ENCODE measurements at places on chromosomes 3 and 15.

GRCh38 chr3:98014268-98014585 is 20.9 kb downstream of the GABRR3 start:
- no peak for DNase-seq

DNA sequence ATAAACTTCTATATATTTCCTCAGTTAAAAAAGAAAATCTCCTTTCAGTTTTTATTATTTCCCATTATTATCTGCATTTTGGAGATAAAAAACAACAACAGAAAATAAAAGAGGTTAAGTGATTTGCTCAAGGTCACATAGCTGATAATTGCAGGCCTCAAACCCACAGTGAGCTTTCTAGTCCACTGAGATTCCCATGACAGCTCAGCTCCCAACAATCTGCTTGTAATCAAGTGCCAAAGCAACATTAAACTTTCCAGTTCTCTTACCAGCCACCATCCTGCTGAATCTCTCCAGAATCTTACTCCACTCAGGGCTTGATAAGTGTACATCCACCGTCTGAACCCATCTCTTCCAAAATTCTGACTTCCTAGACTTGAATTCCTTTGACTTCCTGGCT is 318.2 kb upstream of the SEMA6D start:
- no peak for DNase-seq

- DNase-seq, result no peak
These were observed 34.9 kb downstream of the VIPR1 start for GRCh38 chr3:42537350-42537749.

DNA sequence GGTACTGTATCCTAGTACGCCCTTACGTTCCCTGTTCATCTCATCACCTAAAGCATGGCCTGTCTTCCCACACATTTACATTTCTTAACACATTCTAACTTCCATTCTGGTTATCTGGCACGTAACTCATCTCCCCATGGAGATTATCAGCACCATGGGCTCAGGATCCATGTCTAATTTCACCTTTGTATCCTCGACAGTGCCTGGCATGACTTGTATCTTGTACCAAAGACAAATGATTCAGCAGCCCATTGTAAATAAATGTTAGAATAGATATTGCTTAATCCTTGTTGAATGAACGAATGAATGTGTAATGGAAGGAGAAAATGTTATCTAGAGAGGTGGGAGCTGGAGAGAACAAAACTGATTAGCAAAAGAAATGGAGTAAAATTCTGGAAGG is 69.7 kb upstream of the TPM1 start:
- no peak for DNase-seq

DNA sequence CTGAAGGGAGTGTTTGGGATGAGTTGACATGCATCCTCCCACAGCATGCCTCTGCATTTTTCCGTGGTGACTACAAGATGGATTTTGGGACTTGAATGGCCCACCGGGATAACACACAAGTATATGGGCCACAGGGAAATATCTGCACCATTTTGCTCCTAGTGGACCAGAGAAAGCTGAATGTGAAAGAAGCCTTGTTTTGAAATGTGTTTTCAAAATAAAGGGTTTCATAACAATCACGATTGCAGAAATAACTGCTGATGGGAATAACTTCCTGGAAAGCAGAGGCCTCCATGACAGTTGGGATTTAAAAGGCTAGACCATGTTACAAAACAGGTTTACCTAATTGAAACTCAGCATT is 77.5 kb upstream of the PRR23C start:
- DNase-seq, result no peak

DNA sequence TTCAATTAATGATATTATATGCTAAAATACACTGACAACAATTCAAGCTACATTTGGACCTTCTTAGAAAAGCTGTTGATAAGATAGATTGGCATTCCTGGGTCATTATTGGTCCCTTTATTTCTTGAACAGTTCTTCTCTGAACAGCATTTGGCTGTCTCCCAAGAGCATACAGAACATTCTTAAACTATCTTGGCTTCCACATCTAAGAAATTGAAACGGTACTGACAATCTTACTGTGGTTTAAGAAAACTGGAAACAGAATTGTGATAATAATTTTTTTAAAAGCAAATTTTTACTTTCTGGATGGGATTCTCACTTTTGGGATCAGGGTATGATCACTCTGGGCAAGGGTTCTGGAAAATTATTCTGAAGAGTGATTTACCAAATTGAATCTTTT is 161.7 kb upstream of the ZNF385D start:
- DNase-seq, result no peak

DNA sequence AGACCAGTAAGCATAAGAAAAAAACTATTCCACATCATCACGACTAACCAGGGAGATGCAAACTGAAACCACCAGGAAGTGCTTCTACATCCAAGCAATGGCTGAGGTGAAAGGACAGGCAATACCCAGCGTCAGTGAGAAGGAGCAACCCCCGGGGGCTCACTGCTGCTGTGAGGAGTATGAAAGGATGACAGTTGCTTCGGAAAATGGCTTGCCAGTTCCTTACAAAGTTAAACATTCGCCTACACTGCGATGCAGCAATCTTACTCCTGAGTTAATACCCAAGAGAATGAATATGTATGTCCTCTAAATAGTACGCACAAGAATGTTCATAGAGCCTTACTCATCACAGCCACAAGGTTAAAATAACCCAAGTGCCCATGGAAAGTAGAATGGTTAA is 13.3 kb upstream of the PLXNA1 start:
- no peak for DNase-seq

DNA sequence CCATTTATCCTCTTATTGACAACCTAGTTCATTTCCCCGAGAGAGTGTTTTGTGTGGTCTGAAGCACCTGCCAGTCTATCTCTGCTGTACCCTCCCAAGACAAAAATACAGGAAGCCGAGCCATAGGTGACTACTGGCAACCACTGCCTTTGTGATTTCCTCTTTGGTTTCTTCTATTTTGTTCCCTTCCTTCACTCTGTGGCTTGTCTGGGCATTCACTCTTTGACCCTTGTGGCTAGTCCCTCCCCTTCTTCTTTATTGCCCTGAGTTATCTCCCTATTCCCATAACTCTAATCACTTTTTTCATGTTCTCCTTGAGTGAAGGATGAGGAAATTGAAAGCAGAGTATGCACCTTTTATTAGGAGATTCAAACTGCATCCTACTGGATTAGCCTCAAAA is at the start of gene ADGRG7:
Gene ADGRG7 (plus strand): TSS at position 297 of the 400 bp plus-strand sequence. CDS start 256 bp downstream, outside the sequence.
- DNase-seq, result no peak

DNA sequence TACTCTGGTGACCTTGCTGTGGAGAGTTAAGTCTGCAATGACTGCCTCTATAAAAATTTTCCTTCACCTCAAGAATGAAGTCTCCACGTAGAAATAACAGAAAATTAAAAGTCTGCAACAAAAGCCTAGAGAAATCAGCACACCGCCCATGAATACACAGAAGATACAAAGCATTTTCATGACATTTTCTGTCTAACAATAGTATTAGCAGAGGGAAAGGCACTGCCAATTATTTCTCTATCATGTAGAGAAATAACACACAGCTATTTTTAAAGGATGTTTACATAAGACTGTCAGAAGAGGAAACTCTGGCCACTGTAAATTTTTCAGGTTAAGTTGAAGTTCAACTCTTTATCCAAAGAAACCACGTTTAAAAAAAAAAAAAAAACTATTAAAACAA is 80.8 kb downstream of the GSK3B start:
- no peak for DNase-seq

- DNase-seq, result no peak
These were observed 1.3 kb upstream of the ETV5 start for GRCh38 chr3:186109897-186110803.

DNA sequence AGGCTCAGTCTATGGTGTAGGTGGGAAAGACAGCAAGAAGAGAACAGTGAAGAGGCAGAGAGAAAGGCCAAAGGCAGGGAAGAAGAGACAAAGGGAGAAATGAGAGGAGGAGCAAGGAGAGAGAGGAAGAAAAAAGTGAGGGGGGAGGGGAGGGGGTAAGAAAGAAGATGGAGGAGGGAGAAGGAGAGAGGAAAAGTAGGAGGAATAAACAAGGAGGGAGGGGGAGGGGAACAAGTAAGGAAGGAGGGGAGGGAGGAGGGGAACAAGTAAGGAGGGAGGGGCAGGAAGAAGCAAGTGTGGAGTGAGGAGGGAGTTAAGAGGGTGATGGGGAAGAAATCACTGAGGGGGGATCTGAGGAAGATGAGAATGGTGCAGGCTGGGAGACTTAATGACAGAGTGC is 45.5 kb upstream of the FGD5 start:
- DNase-seq, result no peak

DNA sequence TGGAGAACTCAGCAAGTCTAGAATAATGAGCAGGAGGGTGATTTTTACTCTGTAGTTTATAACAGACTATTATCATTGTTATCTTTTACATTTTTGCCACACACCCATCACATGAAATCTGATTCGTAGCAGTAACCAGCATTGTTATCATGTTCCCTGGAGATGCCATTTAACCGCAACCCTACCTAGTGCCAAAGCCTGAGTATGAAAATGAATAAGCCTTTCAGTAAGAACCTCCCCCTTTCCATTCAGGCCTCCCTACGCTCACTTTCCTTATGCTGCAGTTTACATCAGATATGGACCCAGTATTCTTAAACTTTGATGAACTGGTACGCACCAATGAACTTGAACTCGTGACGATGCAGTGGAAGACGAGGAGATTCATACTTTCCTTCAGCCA is 158.7 kb upstream of the SPRED1 start:
- DNase-seq, result no peak

- no peak for DNase-seq
These were observed 267.2 kb downstream of the GABRG3 start for GRCh38 chr15:27238209-27238608.

GRCh38 chr3:108153451-108153981 is 62.7 kb upstream of the CD47 start:
- no peak for DNase-seq

GRCh38 chr3:108300103-108300849 is 3.9 kb downstream of the HHLA2 start:
- no peak for DNase-seq

DNA sequence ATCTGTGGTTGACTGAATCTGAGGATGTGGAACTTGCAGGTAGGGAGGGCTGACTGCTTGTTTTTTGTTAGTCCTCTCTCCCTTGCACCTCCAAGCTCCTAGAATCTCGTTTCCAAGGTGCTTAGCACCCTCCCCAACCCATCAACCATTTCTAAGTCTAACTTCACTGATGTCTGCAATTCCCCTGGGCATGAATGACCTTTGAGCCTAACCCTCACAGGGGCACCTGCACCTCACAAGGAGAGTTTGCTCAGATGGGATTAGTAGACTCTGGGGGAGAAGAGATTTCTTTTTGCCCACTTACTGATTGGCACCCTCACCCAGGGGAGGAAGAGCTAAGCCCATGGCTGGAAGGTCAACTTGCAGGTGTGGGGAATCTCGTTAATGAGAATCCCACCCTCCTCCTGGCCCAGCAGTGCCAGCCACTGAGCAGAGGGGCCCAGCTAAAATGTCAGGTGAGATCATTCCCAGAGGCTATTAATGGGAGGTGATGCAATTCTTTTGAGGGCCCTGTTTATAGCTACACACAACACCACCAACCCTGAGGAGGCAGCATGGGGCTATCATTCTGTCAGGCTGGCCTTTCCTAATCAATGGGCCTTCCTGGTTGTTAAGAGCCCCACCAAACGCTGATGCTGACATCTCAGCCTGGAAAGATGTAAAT is 81.6 kb upstream of the HERC1 start:
- DNase-seq, result no peak

DNA sequence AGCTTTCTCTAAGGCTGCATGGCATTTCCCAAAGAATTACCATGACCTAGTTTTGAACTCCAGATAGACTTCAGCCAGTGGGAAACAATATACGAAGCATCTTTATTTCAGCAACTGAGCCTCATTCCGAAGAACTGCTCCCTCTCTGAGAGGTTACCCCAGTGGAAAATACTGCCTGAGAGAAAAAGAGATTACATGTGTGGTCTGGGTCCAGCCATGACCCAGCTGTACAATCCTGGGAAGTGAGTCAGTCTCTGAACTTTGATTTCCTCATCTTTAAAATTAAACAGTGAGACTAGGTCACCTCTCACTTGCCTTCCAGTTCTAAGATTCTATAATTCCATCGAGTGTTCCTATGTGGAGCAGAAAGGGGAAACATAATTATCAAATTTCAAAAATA is 42.4 kb downstream of the TNIK start:
- no peak for DNase-seq

- no peak for DNase-seq
These were observed 6.3 kb upstream of the EIF5A2 start for GRCh38 chr3:170914690-170915089.

- DNase-seq, result no peak
These were observed 18.5 kb downstream of the LIMD1 start for GRCh38 chr3:45612918-45613602.

- no peak for DNase-seq
These were observed 38.6 kb downstream of the MOBP start for GRCh38 chr3:39505866-39506742.

DNA sequence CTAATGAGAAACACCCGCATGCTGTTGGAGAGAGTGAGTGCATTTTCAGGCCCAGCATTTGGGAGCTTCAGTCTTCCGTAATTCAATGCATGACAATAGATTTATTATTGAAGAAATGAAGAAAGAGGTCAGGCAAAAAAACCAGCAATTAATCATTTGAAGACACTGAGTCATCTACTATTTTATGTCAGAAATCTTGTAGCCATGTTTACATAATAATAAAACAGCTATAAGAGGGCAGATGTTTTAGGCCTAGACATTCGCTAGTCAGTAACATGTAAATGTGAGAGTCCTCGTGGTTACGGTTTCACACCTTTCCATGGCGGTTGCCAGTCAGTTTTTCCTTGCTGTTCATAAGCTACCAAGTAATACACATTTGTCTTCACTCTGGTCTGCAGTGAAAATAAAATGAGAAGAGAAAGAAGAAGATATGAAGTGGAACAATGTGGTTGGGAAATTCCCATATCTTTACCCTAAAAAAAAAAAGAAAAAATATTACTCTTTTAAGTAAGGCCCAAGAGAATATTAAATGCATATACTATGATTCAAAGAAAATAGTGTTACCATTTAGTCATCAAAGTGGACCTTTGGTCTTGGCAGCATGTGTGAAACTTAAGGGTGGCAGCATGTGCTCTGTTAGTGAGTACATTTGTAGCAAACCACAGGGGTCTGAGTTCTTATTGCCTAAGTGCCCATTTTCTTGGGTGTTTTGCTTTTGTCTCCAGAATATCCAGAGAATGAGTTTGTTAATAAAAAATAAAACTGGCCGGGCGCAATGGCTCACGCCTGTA is 140.5 kb upstream of the TBL1XR1 start:
- DNase-seq, result no peak

GRCh38 chr3:157094301-157094700 is 65.6 kb downstream of the CCNL1 start:
- DNase-seq, result no peak

DNA sequence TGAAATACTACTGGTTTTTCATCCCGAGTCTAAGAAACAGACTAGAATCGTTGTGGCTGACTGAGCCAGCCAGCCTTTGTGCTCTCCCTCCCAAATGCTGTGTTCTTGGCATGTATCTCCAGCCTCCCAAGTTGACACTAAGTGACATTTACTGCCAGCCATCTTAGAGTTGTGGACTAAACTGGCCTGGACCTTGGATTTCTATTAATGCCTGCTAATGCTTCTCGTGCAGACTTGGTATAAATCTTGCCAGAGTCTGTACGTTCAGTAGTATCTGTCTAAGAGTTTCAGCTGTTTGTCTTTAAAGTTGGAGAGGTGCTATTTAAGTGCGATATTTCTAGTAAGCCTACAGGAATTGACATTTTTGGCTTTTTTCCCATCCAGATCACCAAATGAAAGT is 166.6 kb upstream of the BHLHE40 start:
- no peak for DNase-seq

- DNase-seq, result peak; percentile 15
These were observed at the start of gene TXNRD3 for GRCh38 chr3:126654571-126655383. Gene TXNRD3 (minus strand): TSS chr3:126655124.

GRCh38 chr3:115996420-115997108 is 373.3 kb downstream of the GAP43 start:
- DNase-seq, result no peak

Data from C1 segment of cervical spinal cord (tissue), 14 donors.